Activated CD8-positive, alpha-beta memory T cell treated with anti-CD3 and anti-CD28 coated beads for 4 hours (primary cell): ENCODE measurements at places on chromosomes 4 and X.

DNA sequence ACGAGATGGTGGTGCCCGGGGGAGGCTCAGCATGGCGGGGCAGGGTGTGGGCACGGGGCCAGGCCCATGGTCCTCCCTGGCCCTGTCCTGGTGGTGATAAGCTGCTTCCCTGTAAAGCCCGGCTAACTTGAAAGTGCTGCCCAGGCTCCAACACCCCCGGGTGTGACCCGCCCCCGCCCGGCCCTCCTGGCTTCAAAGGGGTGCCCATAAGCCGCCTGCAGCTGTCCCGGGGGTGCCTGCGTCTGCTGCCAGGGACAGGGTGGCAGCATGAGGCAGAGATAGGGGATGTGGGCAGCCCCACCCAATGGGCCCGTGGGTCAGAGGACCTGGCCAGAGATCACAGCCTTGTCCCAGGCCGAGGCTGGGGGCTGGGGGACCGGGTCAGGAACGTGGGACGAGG is 18.1 kb downstream of the FGFRL1 start:
- no peak for DNase-seq

- no peak for DNase-seq
Measured at GRCh38 chr4:95409750-95410149, 139.0 kb downstream of the UNC5C start.

- DNase-seq: no peak
Measured at GRCh38 chrX:68675571-68675970, 28.1 kb downstream of the STARD8 start.

DNA sequence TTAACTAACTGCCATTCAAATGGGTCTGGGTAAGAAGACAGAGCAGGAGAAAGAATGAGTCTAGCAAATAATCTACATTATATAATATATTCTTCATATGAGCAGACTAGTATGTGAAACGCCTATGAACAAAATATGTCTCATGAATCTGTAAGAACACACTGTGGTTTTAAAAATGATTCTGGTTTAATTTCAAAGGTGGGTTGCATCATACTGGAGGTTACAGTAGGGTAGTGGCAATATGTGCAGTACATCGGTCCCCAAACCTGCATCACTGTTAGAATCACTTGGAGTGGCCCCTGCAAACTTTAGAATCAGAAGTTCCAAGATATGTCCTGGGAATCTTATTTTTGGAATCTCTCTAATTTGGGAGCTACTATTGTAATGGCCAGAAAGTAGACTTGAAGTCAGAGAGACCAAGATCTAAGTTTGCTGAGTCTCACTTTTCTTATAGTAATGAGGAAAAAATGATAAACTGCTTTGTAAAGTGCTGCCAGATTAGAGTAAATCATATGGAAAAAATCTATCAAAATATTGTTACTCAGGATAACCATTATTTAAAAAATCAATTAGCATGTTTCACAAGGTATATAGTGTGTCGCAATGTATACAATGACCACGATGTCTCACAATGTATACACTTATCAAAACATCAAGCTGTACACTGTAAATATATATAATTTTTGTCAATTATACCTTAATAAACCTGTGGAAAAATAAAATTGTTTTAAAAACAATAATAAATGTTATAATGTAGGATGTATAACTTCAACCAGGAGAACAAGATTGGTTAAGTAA is 37.9 kb upstream of the ARSJ start:
- DNase-seq: no peak

GRCh38 chr4:81195475-81195874 is 19.5 kb downstream of the PRKG2 start:
- no peak for DNase-seq

DNA sequence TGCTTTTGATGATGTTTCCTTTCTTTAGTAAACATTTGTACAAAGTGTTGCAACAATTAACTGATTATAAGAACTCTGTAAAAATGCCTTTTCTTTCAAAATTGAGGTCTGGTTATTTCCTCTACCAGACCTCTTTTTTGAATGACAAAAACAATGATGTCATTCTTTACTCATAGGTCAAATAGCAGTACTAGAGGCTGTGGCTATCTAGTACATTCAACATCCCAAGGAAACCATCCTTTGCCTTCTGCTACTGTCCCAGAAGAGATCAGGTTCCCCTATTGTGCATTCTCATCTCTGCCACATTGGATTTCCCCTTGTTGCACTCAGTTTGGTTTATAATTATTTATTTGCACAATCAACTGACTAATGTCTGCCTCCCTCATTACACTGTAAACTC is 19.1 kb upstream of the MAD2L1 start:
- no peak for DNase-seq

- DNase-seq: no peak
Measured at GRCh38 chr4:102388611-102389010, 43.3 kb upstream of the SLC39A8 start.

GRCh38 chrX:78327370-78328086 is at the start of gene CYSLTR1:
Gene CYSLTR1 (minus strand): TSS chrX:78327611. CDS start chrX:78273746, 53,865 bp downstream.
- DNase-seq: no peak

GRCh38 chr4:121514443-121514842 is 133.6 kb upstream of the QRFPR start:
- no peak for DNase-seq

DNA sequence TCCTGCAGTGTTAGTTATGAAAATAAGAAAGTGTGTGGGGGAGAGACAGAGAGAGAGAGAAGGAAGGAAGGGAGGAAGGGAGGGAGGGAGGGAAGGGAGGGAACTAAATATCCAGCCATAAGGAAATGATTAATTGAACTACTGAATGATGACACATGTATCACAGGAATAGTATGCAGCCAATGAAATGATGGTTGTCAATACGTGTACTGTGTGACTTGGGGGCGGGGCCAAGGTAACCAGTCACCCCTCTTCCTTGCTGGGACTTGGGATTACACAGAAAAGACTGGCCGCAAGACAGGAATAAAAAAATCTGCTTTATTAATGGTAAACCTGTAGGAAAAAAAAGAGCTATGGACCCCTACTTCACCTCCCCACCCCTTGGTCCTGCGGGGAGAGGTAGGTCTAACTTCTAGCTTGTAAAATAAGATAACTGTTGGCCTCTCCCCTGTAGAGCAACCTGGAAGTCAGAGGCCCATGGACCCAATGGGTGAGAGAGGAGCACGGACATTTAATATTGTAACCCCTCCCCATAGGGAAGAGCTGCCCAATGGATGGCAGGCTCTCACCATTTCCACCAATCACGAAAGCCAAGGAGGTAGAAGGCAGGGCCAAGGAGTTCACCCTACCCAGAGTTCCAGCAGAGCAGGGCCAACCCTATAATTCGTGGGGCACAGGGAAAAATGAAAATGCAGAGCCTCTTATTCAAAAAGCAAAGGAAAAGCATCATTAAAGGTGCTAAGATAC is 7.4 kb downstream of the PPP2R2C start:
- no peak for DNase-seq

- no peak for DNase-seq
Measured at GRCh38 chrX:111483135-111483534, 28.3 kb upstream of the SERTM2 start.

- DNase-seq: no peak
Measured at GRCh38 chr4:57048590-57049304, 61.4 kb downstream of the IGFBP7 start.

GRCh38 chrX:45743081-45743533 is 542.4 kb upstream of the DIPK2B start:
- no peak for DNase-seq

DNA sequence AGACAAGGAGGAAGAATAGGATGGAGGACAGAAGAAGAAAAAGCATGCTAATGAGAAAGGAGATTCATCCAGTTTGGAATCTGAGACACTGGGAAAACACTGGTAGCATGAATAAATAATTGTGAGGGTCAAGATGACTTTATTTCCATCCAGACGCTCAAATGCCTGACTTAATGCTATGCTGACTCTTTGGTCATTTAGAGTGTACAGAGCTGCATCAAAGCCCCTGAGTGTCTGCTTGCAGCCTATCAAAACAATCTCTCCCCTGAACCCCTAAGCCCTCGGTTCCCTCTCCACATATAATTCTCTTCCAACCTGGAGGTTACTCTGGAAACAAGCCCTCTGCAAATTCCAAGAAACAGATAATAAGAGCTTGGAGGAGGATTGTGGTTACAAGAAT is 208.8 kb downstream of the MAGEB17 start:
- no peak for DNase-seq

DNA sequence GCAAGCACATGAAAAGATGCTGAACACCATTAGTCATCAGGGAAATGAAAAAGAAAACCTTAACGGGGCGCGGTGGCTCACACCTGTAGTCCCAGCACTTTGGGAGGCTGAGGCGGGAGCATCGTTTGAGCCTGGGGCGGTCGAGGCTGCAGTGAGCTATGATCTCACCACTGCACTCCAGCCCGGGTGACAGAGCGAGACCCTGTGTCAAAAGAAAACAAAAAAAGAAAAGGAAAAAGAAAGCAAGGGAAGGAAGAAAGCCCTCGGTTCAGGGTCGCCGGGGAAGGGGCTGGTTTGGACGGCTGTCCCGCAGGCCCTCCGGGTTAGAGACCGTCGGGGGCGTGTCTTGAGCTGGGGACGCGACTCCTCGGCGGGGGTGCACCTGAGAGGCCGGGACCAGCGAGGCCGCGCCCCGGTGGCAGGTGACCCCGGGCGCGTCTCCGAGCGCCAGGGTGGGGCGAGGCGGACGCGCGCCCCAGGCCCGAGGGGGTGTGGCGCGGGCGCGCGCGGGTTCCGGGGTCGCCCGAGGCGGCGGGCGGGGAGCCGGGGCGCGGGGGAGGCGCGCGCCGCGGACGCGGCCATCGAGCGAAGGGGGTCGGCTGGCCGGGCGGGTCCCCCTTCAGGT is 478 bp upstream of the PLXNA3 start:
- peak; percentile 16 for DNase-seq

- no peak for DNase-seq
Measured at GRCh38 chr4:170610434-170610833, 520.7 kb upstream of the AADAT start.
